ENCODE measurements at places on chromosomes 1 and 21. TPM values are rescaled to one million over a fixed set of nuclear protein-coding genes. Genes with fewer than 3 reads are reported as not detected.

The DYNLT4 gene
- total RNA-seq = 0.20 TPM

The ARTN gene
- 0.41 TPM for total RNA-seq

The INSRR gene
- not detected for total RNA-seq

The OR2L8 gene
- total RNA-seq = not detected

The VCAM1 gene
- 0.09 TPM for total RNA-seq

Measured in A549 treated with Mapracorat at 1 μM for 4 hours (cell line).